ENCODE measurements at places on chromosomes 4 and X.
A peak's percentile ranks its signal among the peaks of the same experiment; 100 is the strongest.

GRCh38 chr4:1960170-1960825, 48.5 kb downstream of the NELFA start:
- no peak for DNase-seq

- no peak for DNase-seq
Measured at GRCh38 chrX:133401536-133401935, 13.8 kb downstream of the GPC4 start.

- no peak for DNase-seq
Measured at GRCh38 chrX:41152221-41152620, 67.0 kb downstream of the USP9X start.

- no peak for DNase-seq
Measured at GRCh38 chrX:151987108-151987507, 12.6 kb upstream of the GABRE start.

GRCh38 chr4:146275370-146275769, 61.0 kb downstream of the REELD1 start:
- DNase-seq, result peak; percentile 22

DNA sequence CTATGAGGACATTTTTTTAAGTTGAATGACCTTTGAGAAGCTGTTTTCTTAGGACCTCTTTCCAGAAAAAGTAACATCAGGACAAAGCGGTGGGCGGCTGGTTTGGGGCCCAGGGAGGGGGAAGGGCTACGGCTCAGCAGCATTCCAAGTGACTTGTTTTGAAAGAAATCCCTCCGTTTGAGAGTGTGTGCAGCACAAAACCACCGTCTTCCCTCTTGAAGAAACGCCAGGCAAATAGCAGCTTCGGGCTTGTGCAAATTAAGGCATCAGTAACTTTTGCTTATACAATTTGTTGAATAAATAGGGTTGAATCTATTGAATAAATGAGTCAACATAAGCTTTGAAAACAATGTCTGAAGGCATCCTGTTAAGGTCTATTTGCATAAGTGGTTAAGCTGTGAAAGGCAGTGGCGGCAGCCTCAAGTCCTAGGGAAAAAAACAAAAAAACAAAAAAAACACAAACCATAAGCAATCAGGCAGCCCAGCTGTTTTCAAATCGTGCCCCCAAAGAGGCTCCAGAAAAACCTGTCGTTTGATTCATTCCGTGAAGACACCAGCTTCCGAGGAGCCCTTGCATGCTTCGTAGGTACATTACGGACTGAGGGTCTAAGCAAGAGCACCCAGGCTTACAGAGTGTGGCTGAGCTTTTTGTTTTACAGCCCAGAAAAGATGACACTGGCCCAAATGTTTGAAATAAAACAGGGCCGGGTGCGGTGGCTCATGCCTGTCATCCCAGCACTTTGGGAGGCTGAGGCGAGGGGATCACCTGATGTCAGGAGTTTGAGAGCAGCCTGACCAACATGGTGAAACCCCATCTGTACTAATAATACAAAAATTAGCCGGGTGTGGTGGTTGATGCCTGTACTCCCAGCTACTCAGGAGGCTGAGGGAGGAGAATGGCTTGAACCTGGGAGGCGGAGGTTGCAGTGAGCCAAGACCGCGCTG, 103.7 kb downstream of the CRLF2 start:
- no peak for DNase-seq

DNA sequence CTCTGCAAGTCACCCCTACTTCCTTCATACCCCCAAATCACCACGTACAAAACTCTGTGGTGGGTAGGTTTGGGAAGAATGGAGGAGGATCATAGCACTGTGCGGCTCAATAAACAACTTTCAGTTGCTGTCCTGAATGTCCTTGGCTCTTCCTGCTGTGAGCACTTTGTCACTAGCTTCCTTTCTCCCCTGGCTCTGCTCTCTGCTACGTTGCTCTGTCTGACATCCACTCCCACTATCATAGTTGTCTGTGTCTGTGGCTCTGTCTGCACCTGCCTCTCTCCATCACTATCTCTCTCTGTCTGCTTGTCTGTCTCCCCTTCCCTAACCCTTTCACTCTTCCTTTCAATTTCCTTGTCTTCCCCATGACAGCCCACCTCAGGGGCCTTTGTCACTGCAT, 21.2 kb upstream of the SMPX start:
- no peak for DNase-seq

GRCh38 chr4:105387466-105387865, 86.4 kb downstream of the PPA2 start:
- no peak for DNase-seq

DNA sequence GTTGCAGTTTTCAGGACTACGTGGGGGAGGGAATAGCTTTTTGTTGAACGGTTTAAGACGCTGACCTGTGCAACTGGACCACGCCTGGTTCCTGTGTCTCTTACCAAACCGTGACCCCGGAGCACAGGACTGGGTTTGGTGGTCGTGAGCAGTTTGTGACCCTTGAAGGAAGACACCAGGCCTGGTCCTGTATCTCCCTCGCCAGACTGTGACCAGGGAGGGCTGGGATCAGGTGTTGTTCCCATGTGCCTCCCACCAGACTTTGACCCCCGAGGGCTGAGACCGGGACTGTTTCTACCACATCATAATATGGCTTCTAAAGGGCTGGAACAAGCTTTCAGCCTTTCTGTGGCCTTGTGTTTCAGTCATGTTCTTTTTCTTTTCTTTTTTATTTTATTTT, 683 bp downstream of the EBP start:
- DNase-seq, result peak; percentile 53

DNA sequence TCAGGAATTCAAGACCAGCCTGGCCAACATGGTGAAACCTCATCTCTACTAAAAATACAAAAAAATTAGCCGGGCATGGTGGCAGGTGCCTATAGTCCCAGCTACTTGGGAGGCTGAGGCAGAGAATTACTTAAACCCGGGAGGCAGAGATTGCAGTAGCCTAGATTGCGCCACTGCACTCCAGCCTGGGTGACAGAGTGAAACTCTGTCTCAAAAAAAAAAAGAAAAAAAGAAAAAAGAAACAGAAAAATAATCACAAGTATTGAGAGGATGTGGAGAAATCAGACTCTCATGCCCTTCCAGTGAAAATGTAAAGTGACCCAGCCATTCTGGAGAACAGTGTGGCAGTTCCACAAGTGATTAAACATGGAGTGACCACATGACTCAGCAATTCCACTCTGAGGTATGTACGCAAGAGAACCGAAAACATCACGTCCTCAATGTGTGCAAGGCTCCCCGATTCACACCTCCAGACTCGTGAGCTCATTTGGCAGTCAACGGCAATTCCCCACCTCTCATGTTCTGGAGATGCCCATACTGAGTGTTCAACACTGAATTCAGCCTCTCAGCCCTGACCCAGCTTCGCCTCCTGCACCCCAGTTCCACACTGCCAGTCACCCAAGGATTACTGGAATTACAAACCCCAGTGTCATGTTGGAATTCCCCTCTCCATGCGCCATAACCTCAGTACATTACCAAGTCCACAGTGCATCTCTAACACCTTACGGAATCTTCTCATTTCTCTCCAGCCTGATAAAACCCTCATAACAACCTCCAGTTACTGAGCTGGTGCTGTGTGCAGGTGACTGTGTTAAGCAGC, 21.1 kb downstream of the ACOX3 start:
- no peak for DNase-seq

DNA sequence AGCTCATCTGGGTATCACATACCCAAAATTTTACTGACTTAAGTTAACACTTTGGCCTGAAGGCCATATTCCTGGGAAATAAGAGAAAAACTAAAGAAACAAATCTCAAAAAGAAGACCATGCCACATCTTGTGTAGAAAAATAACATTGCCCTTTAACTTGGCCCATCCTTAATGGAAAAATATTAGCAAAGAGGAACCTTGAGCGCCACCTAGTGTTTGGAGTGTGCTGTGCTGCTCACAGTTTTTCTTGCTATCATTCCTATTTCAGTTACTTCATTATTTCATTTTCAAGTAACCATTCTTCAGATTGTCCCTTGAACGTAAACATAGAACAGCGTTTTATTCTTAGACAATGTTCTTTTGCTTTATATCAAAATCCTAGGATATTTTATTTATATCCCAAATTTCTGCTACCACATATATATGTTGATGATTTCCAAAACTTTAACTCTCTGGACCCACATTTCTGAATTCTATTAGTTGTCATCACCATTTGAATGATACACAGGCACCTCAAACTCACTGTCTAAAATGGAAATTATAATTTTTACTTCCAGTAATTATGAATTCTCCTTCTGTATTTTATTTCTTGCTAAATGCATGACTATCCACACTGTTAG, 999.0 kb upstream of the ADGRL3 start:
- DNase-seq, result peak; percentile 77

DNA sequence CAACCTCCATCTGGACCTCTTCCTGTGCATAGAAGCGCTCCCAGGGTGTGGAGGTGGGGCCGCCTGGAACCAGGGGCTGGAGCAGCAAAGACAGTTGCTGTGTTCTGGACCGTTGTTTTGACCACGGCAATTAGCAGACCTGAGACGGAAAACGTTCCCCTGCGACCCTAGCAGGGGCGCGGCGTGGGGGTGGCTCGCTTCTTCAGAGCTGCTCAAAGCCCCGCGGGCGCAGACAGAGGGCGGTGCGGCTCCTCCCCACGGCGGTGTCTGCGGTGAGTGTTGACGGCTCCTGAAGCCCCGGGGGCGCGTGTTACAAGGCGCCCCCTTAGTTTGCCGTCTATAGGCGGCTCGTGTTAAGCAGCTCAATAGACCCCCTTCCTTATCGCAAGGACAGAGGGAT, 79.2 kb downstream of the TRIML1 start:
- DNase-seq, result no peak

GRCh38 chrX:42739258-42739657, 38.7 kb downstream of the PPP1R2C start:
- DNase-seq, result peak; percentile 13

GRCh38 chr4:78749258-78749971, 26.7 kb upstream of the BMP2K start:
- no peak for DNase-seq

DNA sequence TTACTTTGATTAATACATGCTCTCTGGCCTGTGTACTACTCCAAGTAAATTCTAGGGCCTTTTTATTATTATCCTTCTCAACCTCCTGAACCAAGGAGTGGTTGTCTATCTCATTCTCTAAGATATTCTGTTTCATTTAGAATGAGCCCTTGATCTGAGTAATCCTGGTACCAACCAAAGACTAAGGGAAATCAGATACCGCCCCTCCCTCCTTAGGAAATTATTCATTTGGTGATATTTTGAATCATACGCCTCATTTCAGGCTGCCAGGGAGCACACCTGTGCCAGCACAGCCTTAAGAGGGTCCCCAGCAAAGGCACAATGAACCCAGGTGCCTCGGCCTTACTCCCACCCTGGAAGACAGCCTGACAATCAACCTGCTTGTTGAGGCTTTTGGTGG, 73.2 kb upstream of the STARD8 start:
- DNase-seq, result no peak

GRCh38 chrX:134998246-134998645, 7.5 kb downstream of the SMIM10 start:
- DNase-seq, result no peak

DNA sequence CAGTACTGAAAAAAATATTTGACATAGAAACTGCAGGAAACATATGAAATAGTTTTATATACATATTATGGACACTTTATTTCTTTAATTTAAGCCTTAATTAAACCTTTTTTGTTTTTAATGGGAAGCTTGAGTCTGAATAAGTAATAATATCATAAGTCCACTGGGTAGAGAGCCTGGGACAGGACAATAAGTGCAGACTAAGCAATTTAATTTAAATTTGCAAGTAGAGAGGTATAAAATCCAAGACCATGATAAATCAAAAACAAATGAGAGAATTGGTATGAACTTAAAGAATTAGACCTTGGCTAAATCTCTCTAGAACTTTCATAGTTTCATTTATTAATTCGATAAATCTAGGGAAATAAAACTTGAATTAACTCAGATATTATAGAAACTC, 571.2 kb downstream of the ARAP2 start:
- no peak for DNase-seq

DNA sequence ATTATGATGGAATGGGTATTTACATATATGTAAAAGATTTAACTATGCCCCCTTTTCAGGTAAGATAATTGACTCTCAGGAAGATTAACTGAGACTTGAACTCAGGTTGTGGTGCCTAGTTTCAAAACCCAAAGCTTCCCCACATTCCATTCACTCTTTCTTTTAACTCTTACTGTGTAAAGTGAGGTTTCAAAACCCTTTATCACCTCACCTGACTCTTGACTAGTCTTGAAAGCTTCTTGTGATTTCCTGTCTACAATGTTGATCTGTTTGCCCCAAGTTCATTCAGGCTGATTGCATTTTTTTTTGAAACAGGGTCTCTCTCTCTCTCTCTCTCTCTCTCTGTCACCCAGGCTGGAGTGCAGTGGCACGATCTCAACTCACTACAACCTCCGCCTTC, 40.5 kb upstream of the RAPGEF2 start:
- no peak for DNase-seq

DNA sequence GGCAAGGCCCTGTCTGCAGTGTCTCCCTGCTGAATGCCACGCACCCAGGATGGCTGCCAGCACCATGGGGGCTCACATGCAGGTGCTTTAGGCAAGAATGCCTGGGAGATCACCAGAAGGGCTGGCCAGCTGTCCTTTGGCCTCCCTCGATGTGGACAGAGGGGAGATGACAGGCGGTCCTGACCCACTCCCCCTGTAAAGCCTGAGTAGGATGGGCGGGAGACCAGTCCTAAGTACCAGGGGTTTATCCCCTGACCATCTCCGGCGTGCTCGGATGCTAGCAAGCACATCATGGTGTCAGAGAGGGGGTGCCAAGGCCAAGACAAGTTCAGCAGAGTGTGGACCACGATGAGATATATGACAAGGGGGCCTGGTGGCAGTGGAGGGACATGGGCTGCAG, 5.3 kb downstream of the PDZD4 start:
- no peak for DNase-seq

DNA sequence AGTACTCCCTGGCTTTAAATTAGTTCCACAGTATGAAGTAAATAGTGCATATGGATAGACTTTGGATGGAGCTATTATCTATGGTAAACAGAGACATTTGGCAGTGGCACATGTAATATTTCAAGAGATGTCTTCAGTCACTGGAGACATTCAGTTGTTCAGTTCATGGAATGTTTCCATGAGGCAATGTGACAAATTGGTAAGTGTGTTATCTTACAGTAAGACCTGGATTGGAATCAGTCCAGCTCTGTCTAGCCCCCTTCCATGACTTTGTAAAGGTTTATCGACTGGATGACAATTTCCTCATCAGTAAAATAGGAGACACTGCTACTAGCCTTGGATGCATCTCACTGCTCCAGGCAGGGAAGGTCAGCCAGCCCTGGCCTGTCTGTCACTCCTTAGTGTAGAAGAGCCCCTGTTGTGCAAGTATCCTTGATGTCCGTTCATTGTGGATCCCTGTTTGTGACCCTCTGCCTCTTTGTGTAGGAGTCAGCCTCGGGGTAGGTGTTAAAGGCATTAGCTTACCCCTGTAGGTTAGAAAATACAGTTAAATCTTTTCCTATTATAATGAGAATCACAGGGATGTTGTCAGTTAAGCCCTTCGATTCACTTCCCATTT, 335.9 kb downstream of the ANK2 start:
- no peak for DNase-seq

DNA sequence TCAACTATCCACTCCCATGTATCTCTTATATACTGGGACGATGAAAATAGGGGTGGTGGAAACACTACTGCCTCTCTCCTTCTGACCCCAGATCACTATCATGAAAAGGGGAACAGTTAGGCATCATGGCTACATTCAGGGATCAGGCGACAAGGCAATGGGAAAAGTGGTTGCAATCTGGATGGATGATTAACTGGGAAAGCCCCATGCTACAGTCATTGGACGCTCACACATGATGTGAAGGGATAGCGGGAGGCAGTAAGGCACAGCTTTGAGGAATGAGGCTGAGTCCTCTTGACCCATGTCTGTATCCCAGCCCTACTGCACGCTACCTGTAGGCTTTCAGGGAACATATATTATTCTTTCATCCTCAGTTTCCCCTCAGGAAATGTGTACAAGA, 10.2 kb downstream of the GASK1B start:
- DNase-seq, result peak; percentile 48

Data from hepatocyte (in vitro differentiated cells).